ENCODE measurements at places on chromosomes 2 and 18.

GRCh38 chr2:135252805-135253458, 200.8 kb downstream of the RAB3GAP1 start:
- DNase-seq, result no peak

GRCh38 chr2:240528406-240529040, 29.3 kb downstream of the ANKMY1 start:
- DNase-seq, result no peak

DNA sequence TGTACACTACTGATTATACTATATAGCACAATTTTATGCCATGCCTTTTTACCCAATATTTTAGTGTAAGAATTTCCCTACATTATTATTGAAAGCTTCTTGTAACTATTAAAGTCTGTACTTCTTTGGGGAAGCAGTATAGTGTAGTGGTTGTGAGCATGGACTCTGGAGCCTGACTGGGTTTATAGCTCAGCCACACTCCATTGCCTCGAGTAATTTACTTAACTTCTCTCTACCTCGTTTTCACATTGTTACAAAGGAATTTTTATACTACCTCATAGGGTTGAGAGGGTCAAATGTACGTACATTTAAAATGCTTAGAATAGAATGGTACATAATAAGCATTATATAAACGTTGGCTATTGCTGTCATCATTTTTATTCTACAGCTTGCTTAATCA, 139.2 kb downstream of the UBR3 start:
- no peak for DNase-seq

DNA sequence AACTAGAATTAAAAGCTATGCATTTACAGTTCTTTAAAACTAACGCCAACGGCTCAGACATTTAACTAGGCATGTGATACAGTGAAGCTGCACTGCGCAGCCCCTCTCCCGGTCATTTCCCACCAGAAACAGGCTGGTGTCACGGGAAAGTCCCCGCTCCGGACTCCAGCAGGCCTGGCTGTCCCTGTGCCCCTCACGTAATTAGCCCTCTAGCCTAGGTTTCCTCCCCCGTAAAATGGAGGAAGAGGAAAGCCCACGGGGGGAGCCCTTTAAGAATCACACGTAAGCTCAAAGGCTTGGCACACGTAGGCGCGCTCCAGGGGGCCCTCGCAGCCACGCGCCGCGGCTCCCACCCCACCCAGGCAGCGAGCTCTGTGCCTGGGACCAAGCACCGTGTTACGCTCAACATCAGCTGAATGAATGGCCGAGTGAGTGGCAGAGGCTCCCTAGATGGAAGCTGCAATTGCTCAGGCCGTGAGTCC, 48.0 kb downstream of the KCNIP3 start:
- no peak for DNase-seq

- no peak for DNase-seq
Measured at GRCh38 chr2:235263205-235264120, 230.4 kb upstream of the AGAP1 start.

DNA sequence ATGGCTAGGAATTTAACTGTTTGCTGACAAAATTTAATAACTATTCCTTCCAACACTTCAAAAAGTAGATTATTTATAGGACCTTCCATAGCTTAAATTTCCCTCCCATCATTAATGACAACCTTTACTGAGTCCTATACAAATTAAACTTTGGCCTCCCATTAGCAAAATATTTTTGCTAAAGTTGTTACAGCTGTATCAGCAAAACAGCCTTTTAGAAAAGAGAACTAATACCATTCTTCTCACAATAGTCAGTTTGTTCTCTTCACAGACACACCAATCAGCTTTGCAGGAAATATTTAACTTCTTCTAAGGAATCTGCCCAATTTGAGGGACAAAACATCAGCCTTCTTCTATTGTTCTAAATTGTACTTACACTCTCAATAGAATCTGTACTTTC, 12.0 kb upstream of the GCFC2 start:
- DNase-seq, result no peak

Data from activated CD4-positive, alpha-beta memory T cell treated with anti-CD3 and anti-CD28 coated beads for 36 hours (primary cell).